ENCODE measurements at places on chromosomes 7 and 10.

GRCh38 chr10:86733260-86733671, 23.2 kb upstream of the BMPR1A start:
- DNase-seq: peak; percentile 43

GRCh38 chr7:66503551-66504031, 125.1 kb upstream of the KCTD7 start:
- DNase-seq: no peak

- DNase-seq: no peak
These were observed 578.9 kb downstream of the AUTS2 start for GRCh38 chr7:70177166-70177565.

DNA sequence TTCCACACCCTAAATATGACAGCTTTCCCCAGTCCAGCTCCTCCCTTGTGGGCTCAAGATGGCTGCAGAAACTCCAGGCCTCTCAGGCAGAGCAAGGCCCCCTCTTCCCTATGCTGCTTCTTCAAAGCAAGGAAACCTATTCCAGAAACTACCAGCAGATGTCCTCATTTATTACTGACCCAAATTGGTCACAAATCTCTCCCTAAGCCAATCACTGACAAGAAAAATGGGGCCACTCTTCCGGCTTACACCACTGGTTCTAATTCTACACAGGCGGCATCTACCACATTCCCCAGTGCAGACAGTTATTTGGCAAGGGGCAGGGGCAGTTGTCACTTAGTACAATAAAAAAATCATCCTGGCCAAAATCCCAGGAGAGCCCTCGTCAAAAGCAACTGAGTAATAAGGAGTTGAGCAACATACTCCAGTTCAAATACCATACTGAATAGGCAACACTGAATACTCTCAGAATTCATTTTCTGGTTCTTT, 150.4 kb downstream of the SFMBT2 start:
- peak; percentile 9 for DNase-seq
